ENCODE measurements at places on chromosomes 2 and 18.

GRCh38 chr2:237708961-237709360, 81.6 kb downstream of the LRRFIP1 start:
- no peak for DNase-seq

DNA sequence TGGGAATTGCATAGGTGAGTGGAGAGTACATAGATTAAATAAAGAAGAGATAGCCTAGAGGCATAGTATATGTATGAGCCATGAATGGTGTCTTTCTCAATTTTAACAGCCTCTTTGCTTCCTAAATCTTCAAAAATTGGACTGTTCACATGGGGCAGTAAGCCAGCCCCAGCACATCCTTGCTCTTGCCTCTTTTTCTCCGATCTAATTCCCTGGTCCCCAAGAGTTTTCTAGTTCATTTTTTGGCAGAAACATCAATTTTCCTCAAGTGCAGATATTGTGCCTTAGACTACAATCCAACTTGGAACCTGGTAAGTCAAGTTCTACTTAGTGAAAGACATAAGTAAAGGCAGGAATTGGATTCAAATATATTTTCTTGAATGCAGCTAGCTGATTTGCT, 49.8 kb upstream of the ITGB6 start:
- no peak for DNase-seq

DNA sequence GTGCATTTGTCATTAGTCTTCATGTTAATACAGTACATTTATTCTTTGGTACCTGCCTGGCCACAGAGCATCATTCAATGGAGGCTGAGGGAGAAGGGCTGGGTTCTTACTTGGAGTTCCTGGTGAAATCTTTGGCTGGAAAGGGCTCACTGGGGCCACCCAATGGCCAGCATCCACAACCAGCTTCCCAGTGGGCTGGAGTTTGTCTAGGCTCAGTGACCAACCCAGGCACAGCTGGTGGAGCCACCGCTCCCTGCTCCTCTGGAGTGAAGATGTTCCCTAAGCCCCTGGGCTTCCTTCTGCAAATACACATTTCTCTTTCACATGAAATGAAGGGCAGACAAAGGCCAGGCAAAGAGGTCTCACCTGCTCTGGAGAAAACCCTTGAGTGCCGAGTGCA, 34.4 kb downstream of the EHD3 start:
- no peak for DNase-seq

DNA sequence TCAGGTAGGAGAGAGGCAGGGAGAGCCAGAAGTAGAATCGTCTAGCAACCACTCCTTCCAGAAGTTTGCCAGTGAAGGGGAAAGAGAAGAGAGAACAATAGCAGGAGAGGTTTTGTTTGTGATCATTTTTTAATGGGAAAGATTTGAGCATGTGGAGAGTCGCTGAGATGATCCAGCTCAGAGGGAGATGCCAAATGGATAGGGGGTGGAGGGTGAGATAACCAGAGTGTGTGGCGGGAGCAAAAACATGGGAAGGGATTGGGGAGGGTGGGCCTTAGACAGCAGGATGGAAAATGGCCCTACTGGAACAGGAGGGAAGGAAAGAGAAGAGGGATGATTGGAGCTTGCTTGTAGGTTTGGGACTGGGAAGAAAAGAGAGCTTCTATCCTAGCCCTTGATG, 269.8 kb downstream of the GLI2 start:
- DNase-seq: no peak

- DNase-seq: peak; percentile 51
These were observed 27.9 kb upstream of the ASNSD1 start for GRCh38 chr2:189633392-189633811.

DNA sequence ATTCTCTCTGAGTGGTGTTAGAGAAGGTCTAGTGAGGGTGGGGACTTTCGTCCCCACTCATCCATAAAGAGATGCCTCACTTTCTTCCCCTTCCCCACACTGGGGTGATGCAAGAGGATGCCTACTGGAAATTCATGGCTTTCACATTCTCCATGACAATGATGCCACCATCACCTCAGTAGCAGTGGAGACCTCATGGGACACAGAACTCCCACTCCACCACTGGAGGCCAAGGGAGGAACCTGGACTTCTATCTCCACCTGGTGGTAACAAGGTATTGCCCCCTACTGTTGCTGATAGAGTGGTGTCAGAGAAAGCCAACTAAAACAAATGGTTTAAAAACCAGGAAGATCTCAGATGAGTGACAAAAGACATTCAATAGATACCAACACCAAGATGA, 110.9 kb downstream of the INHBB start:
- no peak for DNase-seq

- no peak for DNase-seq
These were observed 154.5 kb upstream of the NDUFV2 start for GRCh38 chr18:8948011-8948410.

- no peak for DNase-seq
These were observed 1050.7 kb upstream of the PIK3C3 start for GRCh38 chr18:40904295-40904694.

- no peak for DNase-seq
These were observed 20.5 kb upstream of the IL1RL2 start for GRCh38 chr2:102166189-102166845.

- peak; percentile 73 for DNase-seq
These were observed 29.6 kb downstream of the CYRIA start for GRCh38 chr2:16635791-16636699.

- DNase-seq: no peak
These were observed 224.7 kb downstream of the SLC8A1 start for GRCh38 chr2:40227210-40227609.

DNA sequence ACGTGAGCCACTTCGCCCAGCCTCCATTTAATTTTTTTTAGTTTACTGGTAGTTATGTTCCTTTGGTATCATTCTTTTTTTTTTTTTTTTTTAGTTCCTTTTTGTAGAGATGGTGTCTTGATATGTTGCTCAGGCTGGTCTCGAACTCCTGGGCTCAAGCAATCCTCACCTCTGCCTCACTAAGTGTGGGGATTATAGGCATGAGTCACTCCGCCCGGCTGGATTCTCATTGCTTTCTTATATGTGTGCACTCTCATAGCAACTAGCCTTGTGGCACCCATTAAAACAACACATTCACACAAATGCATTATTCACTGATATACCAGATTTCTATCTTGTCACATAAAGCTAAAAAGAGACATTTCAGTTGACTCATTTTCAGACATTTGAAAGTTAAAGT, 4.2 kb downstream of the TTC27 start:
- DNase-seq: no peak

DNA sequence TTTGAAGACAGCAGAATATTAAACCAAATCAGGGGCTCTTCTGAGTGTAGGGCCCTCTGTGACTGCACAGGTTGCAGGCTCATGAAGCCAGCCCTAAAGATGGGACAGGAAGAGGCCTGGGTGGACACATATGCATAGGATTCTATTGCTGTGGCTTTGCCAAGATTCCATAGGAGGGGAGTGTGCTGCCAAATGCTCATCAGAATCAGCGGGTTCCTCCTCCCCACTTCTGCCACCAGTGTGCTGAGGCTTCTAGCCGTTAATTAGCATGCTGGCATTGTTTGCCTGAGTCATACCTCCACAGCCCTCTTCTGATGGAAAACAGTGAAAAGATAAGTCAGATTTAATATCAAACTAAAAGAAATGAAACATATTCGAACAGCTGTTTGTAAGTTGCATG, 103.9 kb upstream of the TMEFF2 start:
- DNase-seq: no peak

GRCh38 chr2:54233832-54234649, 22.0 kb downstream of the TSPYL6 start:
- DNase-seq: no peak

DNA sequence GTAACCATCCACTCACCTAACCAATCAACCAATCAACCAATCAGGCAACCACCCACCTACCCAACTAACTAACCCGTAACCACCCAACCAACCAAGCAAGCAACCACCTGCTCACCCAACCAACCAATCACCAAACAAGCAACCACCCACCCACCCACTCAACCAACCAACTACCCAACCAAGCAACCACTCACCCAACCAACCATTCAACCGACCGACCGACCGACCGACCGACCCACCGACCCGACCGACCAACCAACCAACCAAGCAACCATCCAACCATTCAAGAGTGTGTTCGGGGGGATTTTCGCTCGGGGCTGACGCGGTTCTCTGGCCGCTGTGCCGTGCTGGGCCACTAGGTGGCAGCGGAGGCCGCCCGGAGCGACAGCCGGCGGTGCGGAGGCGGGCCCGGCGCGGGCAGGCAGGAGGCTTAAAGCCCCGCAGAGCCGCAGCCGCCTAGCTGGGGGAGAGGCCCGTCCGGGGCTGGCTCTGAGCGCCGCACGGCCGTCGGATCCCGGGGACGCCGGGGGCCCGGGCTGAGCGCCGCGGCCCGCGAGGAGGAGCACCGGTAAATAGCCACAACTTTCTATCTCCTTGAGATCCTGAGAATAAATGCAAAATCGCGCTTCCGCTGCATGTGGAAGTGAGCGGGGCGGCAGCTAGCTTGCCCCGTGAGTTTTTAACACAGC, at the start of gene MC5R:
MC5R (plus strand) TSS at position 443 of the 689 bp plus-strand sequence. CDS start 1,617 bp downstream, outside the sequence.
- peak; percentile 87 for DNase-seq

DNA sequence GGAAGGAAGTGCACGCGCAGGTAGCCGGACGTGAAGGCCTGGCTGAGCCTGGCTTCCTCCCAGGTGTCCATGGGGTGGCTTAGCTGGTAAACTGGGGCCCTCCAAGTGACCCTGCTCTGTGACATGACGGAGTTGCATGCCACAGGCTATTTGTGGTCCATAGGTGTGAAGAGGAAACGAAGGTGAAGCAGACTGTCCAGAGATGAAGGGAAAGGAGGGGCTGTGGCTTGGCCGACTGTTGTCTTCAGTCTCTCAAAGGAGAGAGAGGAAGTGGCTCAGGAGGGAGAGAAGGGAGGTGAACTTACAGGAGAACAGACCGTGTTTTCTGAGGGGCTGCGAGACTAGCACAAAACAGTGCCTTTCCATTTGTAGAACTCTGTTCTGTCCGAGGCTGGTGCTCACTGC, 19.3 kb downstream of the INPP5D start:
- no peak for DNase-seq

GRCh38 chr18:31655354-31655753, 29.0 kb downstream of the B4GALT6 start:
- no peak for DNase-seq

DNA sequence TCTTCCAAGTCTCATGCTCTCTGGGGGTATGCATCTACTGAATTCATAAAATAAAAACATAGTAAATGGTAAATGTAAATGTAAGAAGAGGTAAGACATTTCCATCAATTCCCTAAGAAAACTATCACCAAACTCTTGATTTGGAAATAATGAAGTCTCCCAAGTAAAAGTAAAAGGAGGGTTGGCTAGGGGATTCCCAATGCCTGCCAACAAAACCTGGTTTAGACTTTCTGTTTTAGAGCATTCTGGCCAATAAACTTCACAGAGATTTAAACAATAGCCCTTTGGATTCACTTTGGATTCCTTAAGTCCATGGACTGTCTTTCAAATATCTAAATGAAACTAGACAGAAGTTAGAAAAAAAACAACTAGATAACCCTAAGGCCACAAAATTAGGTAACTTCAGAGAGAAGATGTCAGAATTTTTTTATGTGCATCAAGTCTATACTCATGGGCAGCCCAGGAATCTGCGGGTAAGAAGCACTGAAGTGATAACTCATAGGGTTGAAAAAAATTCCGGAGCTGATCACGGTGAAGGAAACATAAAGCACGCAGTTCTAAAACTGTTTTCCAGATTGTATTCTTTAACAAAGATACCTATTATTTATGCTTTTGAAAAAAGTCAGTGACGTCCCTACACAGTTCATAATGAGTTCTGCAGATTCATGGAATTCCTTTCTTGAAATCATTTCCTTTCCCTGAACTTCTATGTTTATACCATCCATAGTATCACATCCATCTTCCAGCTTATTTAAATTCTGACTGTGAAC, 263.6 kb downstream of the AFF3 start:
- no peak for DNase-seq

All from suppressor macrophage (primary cell).